ENCODE measurements at places on chromosomes 2 and 18. TPM values are rescaled to one million over a fixed set of nuclear protein-coding genes. Genes with fewer than 3 reads are reported as not detected.

The RAB6D gene
- total RNA-seq = not detected

The MGAT4A gene
- 42.2 TPM for total RNA-seq

- DNase-seq = no peak
Measured at GRCh38 chr2:231928481-231928880, 2.3 kb upstream of the NPPC start.

- DNase-seq = no peak
Measured at GRCh38 chr2:112694182-112694581, 26.6 kb upstream of the NT5DC4 start.

GRCh38 chr2:235314371-235314930 lies 179.4 kb upstream of the AGAP1 start:
- peak; percentile 45 for DNase-seq

GRCh38 chr2:62536873-62537547 lies 31.0 kb upstream of the TMEM17 start:
- DNase-seq = peak; percentile 42

GRCh38 chr2:65999796-66000195 lies 435.1 kb upstream of the MEIS1 start:
- DNase-seq = no peak

DNA sequence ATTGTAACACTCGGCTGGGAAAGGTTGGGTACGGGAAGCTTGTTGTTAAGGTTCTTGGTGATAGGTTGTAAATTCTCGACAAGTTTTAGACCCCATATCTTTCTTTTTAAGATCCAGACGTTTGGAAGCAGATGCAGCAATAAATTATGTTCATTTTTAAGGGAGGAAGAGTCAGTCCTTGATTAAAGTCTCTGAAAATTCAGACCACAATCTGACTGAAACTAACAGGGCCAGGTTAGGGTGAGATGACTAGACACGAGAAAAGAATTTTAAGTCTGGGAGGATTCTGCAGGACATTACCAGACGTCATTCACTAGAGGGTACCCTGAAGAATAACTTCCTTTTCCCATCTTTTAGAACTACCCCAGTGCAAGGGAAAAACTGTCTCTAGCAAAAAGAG lies 16.1 kb downstream of the WIPF1 start:
- DNase-seq = no peak

GRCh38 chr2:78532762-78533379 lies 492.6 kb upstream of the REG3G start:
- DNase-seq = no peak

DNA sequence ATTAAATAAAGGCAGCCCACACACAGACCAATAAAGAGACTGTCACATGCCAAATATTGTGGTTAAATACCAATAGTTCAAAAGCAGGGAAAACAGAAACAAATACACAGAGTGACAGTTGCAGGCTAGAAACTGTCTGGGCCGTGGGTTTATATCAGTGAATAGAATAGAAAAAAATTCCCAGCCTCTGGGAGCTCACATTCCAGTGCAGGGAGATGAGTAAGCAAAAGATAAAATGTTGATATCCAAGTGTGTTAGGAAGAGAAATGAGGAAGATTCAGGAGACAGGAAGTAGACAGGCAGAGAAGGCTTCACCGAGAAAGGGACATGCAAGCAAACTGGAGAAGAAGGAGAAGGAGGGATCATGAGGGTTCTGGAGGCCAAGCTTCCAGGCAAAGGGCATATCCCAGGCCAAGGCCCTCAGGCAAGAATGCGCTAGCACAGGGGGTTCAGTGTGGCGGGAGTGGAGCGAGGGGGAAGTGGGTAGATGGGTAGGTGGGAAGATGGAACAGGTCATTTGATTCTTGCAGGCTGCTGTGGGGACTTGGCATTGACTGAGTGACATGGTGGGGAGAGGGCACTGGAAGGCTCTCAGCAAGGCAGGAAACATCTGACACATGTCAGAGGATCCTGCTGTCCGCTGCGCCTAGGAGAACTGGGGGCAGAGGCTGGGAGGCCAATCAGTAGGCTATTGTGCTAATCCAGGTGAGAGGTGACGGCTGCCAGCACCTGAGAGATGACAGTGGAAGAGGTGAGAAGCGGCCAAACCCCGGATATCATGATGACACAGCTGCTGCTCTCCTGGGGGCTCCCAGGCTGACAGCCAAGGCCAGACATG lies 89.2 kb downstream of the ZBTB7C start:
- no peak for DNase-seq

GRCh38 chr2:218727502-218728165 lies 17.0 kb downstream of the TTLL4 start:
- DNase-seq = no peak

Data from stomach (tissue), 19 donors.